ENCODE measurements at places on chromosomes 11 and 22. TPM values are rescaled to one million over a fixed set of nuclear protein-coding genes. Genes with fewer than 3 reads are reported as not detected.

PPFIBP2 gene
- 16.9 TPM for total RNA-seq

CRYBA4 gene
- not detected for total RNA-seq

CNTF gene
- total RNA-seq, result 3.3 TPM

RASSF10 gene
- total RNA-seq, result not detected

BRD1 gene
- total RNA-seq, result 29.4 TPM

PPP6R3 gene
- 120 TPM for total RNA-seq

NPTXR gene
- total RNA-seq, result 4.6 TPM

SLC7A4 gene
- 0.22 TPM for total RNA-seq

MPZL3 gene
- 1.8 TPM for total RNA-seq

DEFB131B gene
- total RNA-seq, result not detected

APOA1 gene
- total RNA-seq, result 0.62 TPM

ZBTB16 gene
- total RNA-seq, result under 0.01 TPM

MS4A7 gene
- total RNA-seq, result not detected

B3GAT1 gene
- total RNA-seq, result not detected

ZNF215 gene
- 10.4 TPM for total RNA-seq

SPCS2 gene
- 48.4 TPM for total RNA-seq

RIMBP3C gene
- 0.11 TPM for total RNA-seq

All from uterine smooth muscle cell (primary cell).